ENCODE measurements at places on chromosomes 12 and 14.
A peak's percentile ranks its signal among the peaks of the same experiment; 100 is the strongest.

GRCh38 chr14:42198010-42198409, 591.3 kb downstream of the LRFN5 start:
- no peak for DNase-seq

GRCh38 chr12:82948491-82948890, 261.8 kb downstream of the TMTC2 start:
- peak; percentile 18 for DNase-seq

DNA sequence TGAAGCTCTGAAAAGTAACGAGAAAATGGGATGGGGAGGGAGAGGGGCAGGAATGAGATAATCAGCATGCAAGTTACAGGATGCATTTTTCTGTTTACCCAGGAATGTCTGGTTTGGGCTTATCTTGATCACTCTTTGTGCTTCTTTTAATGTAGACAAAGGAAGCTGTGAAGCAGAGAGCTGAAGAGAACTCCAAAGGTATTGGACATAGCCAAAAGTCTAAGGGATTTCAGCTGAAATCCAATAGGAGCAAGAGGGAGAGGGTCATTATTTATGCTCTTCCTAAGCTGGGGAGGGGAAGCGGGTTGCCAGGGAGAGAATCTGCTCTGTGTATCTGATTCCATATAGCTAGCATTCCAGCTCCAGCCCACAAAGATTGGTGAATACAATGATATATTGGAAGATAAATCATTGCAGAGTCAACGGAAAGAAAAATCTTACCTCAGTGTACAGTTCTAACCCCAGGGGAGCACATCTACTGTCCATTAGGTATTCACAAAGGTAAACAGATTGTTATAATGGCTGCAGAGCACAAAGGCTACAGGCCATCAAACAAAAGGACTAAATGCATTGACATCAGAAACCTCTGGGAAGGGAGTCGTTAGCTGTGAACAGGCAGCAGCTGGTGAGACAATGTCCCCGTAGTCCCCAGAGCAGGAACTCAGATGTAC, 61.0 kb upstream of the PELI2 start:
- peak; percentile 77 for DNase-seq

- DNase-seq = no peak
Measured at GRCh38 chr12:32437095-32437515, 37.7 kb downstream of the FGD4 start.

DNA sequence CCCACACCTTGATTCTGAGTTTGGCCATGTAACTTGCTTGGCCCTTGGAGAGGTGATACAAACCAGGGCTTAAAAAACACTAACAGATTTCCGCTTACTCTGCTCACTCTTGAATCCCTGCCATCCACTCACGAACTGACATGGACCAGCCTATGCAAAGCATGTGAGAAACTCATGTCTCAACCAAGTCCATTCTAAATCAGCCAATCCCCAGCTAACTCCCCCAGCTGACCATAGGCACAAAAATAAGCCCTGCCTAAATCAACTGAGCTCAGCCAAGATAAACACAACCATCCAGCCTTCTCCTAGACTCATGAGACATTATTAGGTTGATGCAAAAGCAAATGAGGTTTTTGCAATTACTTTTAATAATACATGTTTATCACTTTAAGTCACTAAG, 353.9 kb upstream of the TBX3 start:
- DNase-seq = no peak

GRCh38 chr14:100285021-100285912, 21.0 kb downstream of the SLC25A29 start:
- peak; percentile 69 for DNase-seq

- DNase-seq = no peak
Measured at GRCh38 chr14:28673056-28673455, 93.5 kb upstream of the FOXG1 start.

DNA sequence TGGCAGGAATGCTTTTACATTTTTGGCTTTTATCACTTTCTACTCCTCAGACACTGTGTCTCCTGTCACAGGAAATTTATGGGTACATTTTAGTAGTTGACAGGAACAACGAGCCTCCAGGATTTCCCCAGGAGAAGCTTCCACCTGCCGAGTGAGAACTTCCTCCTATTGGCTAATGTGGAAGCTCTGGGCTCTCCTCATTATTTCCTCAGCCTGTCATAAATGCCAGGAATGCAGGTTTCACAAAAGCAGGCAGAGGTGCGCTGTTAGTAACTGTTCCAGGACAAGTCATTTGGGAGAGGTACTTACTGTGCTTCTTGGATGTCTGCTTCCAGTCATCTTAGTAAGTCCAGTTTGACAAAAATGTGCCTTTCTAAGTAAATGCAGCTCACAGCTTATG, 19.1 kb upstream of the DCP1B start:
- no peak for DNase-seq

DNA sequence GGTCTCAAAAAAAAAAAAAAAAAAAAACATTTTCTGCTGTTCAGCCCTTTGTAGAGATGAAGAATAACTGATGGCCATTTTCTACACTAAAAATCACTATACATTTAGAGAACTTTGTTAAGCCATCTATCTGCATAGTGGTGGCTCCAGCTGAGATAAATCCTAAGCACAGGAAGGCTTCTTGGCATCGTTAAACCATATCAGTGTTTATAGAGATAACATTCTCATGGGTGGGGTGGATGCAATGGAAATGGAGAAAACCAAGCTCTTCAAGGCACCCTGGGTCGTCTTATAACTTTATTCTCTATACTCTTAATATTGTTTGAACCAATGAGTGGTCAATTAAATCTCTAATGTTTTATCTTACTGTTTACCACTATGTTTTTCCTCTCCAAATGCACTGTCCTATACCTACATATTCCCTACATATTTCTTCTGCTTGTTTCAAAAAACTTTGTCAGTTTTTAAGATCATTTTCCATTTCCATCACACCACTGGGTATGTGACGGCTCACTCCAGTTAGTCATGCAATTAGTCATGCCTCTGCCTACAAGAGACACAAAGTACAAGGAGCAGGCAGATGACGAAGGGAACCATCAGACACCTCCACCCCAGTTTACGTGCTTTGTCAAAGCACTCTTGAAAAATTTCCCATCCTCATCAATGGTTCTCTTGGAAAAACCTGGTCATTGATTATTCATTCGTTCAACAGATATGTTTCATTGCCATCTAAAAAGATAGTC, 119.3 kb upstream of the OVCH1 start:
- no peak for DNase-seq

DNA sequence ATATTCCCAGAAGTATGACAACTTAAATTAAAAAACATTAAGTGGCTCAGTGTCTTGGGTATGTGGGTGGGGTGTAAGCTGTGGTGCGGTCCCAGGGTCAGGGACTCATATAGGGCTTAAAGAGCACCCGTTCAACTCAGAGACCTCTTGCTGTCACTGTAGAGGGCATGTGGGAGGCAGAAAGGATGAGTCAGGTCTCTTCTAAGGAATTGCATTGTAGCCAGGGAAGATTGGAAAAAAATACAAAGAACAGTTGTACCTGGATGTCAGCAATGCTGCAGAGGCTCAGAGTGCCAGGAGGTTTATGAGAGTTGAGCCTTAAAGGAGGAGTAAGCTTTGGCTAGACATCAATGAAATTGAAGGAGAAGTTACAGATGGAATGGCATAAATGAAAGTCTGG, 104.1 kb downstream of the MYRFL start:
- no peak for DNase-seq

DNA sequence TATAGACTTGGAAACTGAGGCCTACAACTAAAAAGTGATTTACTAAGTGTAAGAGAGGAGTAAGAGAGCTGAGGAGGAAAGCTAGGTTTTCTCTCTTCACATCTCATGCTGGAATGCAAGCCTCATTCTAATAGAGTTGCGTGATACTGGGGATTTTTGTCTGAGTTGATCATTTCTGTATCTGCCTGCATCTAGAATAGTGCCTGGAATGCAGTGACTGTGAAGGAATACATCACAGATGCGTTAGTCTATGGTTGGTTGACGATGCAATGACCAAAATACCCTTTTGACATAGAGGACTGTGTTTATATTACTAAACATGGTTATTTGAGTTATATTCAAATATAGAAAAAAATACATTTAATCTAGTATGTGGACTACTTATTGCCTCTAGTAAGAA, 9.2 kb upstream of the TMEM117 start:
- DNase-seq = no peak

DNA sequence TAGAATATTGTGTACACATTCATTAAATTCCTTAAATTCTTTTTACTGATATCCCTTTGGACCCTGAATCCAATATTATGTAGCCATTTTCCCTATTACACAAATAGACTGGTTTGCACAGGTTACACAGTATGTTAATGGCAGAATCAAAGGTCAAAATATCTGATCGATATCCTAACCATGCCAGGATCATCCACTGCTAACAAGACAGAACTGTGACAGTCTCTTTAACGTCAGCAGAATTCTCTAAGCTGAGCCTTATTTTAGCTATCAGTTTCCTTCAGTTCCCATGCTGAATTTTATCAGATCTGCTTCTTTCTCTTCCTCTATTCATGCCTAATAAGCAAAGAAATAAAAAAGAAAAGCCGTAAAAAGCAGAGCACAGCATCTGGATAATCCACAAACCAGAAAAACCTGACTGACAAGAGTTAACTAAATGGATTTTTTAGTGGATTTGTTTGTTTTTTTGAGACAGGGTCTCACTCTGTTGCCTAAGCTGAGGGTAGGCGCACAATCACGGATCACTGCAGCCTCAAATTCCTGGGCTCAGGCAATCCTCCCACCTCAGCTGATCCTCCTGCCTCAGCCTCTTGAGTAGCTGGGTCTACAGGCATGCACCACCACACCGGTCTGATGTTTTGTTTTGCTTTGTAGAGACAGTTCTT, 130.4 kb downstream of the PAWR start:
- DNase-seq = no peak

DNA sequence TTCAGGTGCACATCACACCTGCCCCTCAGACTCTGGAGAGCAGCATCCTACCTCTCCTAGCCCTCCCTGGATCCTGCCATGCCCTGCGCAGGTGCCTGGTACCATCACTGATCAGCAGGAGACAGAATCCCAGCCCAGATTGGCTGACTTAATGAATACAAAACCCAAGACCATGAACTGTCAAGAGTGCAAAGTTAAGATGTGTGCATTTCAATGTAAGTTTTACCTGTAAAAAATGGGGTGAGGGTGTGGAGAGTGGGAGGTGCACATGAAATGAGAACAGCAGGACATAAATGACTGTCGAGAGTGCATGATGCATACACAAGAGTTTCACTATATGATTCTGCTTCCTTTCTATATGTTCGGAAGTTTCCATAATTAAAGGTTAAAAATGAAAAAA, 57.9 kb upstream of the GPR68 start:
- no peak for DNase-seq

DNA sequence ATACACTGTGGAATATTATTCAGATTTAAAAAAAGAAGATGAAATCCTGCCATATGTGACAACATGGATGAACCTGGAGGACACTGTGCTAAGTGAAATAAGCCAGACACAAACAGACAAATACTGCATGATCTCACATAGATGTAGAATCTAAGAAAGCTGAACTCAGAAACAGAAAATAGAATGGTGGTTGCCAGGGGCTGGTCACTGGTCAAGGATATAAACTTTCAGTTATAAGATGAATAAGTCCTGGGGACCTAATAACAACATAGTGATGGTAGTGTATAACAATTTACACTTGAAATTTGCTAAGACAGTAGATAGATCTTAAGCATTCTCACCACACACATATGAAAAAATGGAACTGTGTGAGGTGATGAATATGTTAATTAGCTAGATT, 161.3 kb upstream of the TMCC3 start:
- no peak for DNase-seq

- DNase-seq = peak; percentile 94
Measured at GRCh38 chr12:124044809-124045321, 71.8 kb downstream of the ZNF664 start.

DNA sequence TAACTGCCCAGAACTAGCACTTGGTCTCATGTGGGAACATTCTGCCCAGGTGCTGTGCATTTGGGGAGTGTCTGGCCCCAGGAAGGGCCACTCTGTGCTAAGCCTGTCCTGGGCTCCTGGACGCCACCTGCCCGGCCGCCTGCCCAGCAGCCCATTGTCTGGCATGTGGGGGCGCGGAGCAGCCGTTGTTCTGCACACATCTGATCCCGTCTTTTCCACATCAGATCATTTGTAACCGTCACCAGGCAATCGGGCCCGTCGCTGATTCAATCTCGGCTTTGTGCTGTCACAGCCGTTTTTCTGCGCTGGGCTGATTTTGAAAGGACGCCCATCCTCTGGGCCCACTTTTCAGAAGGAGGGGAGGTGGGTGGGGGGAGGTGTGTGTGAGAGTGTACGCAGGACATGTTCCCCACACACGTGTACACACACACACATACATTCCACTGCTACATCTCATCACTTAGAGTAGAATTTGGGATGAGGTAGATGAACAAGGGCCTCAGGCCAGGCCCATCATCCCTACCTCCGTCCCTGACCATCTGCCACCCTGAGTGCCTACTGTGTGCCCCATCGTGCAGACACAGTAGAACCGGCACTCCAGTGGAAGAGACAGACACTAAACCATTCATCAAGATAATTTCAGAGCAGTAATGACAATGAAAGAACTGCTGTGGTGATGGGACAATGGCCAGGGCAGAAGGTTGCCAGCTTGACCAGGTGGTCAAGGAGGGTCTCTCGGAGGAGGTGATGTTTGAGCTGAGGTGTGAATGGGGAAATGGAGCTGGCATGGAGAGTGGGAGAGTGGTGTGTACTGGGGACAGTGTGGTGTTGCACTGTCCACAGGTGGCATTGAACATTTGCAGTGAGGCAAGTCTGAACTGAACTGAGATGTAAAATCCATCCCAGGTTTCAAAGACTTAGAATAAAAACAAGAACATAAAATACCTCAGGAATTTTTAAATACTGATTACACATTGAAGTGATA, 19.0 kb downstream of the FAM222A start:
- DNase-seq = no peak

- no peak for DNase-seq
Measured at GRCh38 chr12:4104722-4105244, 168.8 kb upstream of the CCND2 start.

DNA sequence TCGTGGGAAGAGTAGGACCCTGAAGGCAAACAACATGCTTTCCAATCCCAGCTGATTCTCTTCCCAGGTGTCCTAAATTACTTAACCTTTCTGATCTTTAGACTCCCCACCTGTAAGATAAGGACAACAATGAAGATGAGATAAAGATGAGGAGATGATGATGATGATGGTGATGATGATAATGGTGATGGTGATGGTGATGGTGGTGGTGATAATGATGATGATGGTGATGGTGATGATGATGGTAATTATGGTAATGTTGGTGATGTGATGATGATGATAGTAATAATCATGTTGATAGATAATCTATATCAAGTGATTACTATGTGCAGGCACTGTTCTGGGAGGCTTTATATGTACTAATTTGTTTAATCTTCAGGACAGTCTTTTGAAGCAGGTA, 48.3 kb downstream of the NR1H4 start:
- DNase-seq = no peak

DNA sequence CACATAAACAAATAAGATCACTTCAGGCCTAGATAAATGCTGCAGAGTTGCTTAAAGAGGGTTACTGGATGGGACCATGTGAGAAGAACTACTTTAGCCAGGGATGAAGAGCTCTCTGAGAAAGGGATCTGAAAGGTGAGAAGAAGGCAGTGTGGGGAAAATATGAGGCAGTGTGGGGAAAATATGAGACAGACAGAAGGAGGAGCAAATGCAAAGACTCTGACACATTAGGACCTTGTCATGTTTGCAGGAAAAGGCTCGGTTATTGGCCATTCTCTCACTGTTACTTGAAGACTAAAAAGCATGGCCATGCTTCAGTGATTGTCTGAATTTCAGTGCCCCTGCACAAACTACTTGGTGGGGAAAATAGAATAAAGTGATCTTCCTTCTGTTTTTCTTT, 22.7 kb upstream of the TRIM9 start:
- DNase-seq = no peak
